ENCODE measurements at places on chromosomes 5 and 9.
A peak's percentile ranks its signal among the peaks of the same experiment; 100 is the strongest.

GRCh38 chr9:77435688-77436087, 212.4 kb downstream of the GNA14 start:
- no peak for DNase-seq

DNA sequence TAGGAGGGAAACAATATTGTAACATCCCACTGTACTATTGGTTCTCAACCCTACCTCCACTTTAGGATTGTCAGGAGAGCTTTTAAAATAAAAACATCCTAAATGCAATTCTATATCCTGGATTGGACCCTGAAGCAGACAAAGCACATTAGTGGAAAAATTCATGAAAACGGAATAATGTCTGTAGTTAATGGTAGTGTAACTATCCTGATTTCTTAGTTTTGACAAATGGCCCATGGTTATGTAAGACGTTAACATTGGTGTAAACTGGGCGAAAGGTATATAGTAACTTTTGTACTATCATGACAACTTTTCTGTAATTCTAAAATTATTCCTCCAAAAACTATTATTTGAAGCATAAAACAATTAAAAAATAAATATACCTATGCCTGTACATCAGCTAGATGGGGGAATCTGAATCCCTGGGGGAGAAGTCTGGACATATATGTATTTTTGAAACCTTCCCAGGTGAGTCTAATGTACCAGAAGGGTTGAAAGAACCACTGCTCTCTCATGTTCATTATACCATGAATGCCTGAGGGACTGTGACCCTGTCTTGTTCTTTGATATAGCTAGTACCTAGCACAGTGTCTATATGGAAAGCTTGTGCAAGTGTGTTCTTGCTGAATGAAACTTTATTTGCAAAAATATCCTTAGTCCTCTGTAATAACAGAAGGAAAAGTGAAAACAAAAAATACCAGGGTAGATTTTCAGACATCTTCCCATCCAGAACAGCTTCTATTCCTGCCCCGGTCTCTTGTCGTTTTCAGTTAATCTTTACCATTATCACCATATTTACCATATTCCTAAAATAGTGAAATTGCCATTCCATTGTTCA, 3.4 kb upstream of the TRMO start:
- no peak for DNase-seq

- DNase-seq = no peak
Observed at GRCh38 chr5:180915924-180916323, 17.0 kb downstream of the BTNL8 start.

DNA sequence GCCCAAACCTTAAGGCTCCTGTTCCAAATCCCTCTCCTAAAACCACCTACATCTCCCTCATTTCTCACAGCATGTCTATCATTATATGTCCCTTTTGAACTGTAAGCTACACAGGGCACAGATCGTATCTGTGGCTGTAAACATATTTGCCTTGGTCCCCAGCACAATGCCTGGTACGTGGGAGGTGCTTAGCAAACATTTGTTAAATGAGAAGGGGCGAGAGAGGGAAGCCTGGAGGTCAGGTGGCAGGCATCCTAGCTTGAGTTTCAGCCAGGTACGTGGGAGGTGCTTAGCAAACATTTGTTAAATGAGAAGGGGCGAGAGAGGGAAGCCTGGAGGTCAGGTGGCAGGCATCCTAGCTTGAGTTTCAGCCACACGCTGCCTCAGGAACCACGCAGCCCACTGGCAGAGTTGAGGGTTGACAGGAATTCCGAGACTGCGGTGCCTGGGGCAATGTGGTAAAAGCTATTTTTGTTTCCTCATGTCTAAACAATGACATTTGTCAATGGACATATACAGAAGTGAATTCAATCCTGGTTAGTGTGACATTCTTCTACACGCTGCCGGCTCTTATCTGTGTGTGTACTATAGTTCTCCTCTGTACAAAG, 113.6 kb downstream of the EFNA5 start:
- no peak for DNase-seq

DNA sequence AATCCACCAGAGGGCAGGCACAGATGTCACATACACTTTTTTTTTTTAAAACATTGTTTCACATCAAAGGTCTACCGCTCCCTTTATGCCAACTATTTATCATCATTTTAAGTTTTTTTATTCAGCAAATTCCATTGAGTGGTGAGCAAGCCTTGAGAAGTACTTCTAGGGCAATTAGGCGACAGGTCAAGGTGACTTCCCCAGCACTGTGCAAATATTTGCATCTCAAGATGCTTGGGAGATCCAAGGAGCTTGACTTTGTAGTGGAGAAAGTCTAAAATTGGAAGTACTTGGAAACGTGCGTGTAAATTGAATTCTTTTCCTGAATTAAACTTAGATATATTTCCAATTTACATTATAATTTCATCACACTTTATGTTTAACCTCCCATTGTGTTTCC, 211.1 kb downstream of the ICE1 start:
- no peak for DNase-seq

DNA sequence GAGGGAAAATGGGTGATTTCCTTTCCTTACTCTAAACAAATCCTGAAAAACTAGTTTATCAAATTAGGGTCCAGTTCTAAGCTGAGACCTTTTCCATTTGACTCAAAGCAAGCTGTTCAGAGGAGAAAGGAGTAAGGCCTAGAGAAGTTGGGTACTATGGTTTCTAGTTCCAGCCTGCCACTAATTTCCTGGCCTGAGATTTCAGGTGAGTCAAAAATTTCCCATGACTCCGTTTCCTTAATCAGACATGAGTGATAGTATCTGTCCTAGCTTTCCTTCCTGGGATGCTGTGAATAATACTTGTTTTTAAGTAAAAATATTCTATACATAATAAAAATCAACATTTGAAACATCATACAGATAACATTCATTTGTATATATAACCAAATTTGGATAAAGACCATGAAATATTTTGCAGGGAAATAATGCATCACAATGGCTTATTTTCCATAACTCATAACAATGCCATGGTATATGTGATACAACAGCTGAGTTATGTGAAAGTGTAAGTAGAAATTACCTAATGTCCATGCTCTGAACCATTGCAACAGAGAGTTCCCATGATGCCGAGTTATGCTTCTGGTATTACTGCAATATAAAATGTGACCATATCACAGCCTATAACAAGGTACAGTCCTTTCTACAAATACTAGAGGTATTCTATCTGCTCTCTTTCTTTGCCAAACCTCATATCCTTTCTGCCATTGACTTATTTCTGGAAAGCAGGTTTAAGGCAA, 142.7 kb downstream of the MLLT3 start:
- DNase-seq = no peak

DNA sequence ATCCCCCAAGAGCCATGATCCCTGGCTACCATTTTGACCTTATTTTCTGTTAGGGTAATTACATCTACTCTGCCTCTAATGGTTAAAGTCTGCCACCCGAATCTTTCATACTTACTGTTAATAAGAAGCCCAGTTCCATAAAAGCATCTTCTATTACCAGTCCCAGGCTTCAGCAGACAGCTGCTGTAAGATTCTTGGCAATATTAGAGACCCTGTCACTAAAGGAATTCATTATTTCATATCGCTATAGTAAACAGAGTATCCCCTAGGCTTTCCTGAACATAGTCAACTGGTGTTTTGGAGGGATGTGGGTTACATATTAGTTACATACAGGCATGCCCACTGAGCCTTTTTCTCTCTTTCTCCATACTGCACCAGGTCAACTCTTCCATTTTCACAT, 608.7 kb upstream of the SEMA6A start:
- no peak for DNase-seq

DNA sequence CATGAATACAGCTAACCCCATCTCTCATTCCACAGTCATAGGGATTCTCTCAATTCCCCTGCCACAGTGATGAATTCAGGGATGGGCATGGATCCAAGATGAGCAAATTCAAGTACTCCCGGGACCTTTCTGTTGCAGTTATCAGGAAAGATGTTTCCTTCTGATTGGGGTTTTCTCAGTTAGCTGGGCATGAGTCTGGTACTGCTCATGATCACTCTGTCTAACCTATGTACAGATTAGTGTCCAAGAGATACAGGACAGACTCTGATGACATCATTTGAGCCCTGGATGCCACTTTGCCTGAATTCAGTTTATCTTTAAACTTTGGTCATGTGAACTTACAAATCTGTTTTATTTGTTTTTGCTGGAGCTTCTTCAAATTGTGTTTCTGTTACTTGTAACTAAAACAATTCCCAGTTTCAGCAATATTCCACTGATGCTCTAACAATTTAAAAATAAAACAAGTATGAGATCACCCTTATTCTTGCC, 257.7 kb upstream of the KLF9 start:
- DNase-seq = no peak

DNA sequence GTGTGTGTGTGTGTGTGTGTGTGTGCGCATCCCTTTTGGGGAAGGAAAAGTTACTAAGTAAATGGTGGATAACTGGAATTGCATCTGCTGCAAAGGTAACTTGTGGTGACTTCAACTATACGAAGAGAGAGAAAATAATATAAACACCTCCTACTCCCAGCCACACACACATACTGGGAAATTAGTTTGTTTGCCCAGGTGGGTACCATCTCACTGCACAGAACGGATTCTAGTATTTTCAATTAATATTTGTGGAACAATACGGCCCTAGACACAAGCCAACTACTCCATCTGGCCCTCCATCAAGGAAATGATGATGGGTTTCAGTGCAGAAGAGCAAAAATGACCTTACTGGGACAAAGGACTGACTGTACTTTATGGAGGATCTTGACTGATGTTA, 32.2 kb upstream of the TXN start:
- DNase-seq = no peak

DNA sequence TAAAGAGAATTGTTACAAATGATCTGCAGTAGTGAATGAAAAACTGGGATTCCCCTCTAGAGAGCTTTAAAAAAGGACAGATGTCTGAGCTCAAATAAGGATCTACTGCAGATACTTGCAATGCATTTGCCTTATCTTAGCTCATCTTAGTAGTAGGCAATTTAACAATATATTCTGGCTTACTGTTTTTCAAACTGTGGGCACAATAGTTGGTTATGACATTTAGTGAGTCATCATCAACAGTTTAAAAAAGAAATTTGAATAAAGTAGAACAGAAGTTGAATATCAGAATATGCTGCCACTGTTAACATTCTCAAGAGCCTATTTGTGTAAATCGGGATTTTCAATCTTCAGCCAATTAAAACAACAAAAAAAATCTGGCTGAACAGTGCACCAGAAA, 6.7 kb upstream of the CAST start:
- DNase-seq = no peak

DNA sequence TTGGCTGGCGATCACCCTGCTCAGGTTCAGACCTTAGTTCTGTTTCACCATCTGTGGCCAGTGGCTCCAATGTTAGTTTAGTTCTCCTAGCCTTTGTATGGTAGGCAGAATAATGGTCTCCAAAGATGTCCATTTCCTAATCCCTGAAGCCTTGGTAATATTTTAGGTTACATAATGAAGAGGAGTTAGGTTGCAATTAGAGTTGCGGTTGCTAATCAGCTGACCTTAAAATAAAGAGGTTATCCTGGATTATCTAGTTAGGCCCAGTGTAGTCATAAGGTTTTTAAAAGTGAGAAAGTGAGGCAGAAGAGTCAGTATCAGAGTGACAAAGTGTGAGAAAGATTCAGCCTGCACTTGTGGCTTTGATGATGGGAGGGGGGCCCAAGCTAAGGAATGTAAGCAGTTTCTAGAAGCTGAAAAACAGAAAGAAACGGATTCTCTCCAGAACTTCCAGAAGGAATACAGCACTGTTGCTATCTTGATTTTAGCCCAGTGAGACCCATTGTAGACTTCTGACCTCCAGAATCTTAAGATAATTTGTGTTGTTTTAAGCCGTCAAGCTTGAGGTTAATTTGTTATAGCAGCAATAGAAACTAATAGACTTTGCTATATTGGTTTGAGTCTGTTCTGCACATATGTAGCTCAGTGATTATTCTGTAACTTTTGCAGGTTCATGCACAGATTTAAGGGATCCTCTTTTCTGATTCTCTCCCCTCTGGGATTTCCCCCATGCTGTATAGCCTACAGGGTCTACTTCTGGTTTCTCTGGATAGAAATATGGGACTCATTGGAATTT, 21.6 kb downstream of the LNPEP start:
- DNase-seq = no peak

DNA sequence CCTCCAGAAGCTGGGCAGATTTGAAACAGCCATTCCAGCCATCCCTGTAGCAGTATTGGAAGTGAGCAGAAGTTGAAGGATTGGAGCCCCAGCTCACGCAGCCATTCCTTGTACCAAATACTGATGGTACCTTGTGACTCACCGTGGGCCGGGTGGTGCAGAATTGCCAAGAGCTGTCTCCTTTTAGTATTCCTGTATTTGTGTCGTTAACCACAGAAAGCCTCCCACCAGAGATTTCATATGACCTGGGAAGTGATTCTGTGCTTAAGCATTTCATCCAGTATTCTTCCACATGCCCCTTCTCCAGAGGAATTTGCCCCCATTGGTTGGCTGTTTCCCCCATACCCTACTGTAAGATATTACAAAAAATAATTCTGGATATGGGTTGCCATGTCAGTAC, 17.7 kb upstream of the TLX3 start:
- DNase-seq = no peak

GRCh38 chr5:147670815-147671214, 111.7 kb downstream of the JAKMIP2 start:
- no peak for DNase-seq

DNA sequence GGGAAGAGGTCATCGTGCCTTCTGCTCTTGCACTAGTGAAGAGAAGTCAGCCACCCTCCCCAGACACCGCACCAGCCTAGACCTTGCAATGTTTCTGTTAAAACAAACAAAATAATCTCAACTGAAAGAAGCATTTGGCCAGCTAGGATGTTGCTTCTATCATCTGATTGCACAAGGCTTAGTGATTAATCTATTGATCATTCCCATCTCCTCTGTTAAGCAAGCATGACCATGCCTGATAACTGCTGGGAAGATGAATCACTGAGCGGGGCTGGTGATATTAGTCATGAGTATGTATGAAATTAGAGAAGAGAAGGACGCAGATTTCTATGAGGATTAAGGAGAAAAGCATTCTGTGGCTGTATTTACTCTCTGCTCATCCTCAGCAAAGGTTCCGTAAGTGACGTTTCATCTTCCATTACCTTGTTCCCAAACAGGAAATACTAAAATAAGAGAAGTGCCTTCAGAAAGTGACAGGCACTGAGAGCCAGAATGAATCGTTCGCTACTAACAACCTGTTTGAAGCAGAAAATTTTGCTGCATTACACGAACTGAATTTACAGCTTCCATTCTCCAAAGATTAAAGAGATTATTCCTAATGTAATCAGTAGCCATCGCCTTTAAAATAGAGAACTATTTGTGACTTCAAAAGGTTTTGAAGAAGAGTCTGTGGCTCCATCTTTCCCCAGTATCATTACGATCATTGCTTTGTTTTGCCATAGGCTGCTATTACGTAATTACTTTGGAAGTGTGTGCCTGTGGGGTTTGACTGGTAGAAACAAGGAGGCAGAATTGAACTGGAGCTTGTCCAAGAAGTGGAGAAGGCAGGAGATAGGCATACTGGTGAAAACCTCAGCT, 219.1 kb downstream of the MED10 start:
- DNase-seq = no peak

GRCh38 chr5:93078082-93079038, 502.7 kb downstream of the NR2F1-AS1 start:
- DNase-seq = peak; percentile 85

DNA sequence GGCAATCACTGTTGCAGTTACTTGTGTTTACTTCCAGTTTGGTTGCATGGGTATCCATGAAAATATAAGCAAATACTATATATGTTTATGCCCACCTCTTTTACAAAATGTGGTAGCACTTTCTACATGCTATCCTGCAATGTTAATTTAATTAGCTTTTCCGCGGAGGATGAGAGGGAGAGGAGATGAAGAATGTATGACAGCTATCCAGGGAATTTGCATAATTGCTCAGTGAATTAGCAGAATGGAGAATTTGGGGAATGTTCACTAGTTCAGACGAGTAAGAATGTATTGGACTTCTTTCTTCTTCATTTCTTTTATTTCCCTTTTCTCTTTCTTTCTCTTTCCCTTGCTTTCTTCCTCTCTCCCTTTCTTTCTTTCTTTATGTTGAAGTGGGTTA, 140.7 kb upstream of the SLC28A3 start:
- DNase-seq = no peak
